ENCODE measurements at places on chromosomes 2 and 18.

DNA sequence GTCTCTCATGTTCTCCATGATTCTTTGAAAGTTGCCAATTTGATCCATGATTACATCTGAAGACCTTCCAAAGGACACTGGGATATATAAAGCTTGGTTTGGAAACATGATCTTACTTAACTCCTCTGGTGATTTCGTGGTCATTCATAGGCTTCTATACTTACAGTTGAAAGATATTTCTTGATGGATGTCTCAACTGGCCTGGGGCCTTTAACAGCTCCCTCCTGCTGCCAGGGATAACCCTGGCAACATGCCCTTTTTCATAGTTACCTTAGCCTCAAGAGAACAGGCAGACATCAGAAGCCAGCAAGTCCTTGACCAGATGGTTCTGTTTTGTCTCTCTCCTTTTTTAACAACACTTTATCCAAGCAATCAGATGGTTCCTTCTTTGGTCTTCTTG is 23.5 kb upstream of the MFF start:
- no peak for DNase-seq

- DNase-seq, result no peak
These were observed 163.3 kb downstream of the QPCT start for GRCh38 chr2:37507703-37508102.

- DNase-seq, result no peak
These were observed 312.4 kb downstream of the MTX2 start for GRCh38 chr2:176581557-176582165.

- DNase-seq, result no peak
These were observed 13.6 kb downstream of the IMPA2 start for GRCh38 chr18:11994703-11995444.

GRCh38 chr2:959457-959856 is 8.8 kb downstream of the SNTG2 start:
- no peak for DNase-seq

- no peak for DNase-seq
These were observed 26.4 kb upstream of the TFPI start for GRCh38 chr2:187580462-187581124.

DNA sequence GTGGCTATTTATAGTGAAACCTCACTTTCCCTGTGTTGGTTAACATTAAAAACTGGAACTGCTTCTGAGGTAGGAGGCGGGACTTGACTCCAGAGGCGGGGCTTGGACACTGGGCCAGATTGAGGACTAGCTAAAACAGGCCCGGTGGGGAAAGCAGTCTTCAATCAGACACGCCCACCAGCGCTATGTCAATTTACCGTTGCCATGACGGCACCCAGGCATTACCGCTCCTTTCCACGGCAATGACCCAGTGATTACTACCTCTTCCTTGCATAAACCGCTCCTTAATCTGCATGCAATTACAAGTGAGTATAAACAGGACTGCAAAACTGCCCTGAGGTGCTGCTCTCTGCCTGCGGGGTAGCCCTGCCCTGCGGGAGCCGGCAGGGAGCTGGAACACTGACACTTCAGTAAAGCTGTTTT is 35.3 kb downstream of the LRRFIP1 start:
- no peak for DNase-seq

DNA sequence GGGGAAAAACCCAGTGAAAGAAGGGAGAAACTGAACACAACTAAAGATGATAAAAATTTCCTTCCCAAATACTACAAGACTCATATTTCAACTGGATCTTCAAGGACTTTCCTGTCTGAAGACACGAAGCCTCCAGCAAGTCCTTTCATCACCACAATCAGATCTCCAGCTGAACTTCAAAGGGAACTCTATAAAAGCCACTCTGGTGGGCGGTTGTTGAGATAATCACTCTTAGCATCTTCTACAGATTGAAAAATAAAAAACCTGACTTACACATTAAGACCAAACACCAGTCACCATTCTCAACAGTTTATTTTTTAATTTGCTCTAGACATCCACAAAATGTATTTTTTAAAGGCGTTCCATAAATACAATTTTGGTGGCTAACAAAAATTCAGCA is 4.4 kb downstream of the REV1 start:
- DNase-seq, result no peak

- peak; percentile 43 for DNase-seq
These were observed 31.2 kb downstream of the KIF3C start for GRCh38 chr2:25951071-25951547.

GRCh38 chr18:35084494-35085449 is 43.6 kb downstream of the MAPRE2 start:
- DNase-seq, result no peak

GRCh38 chr2:111209045-111209514 is 88.4 kb downstream of the BCL2L11 start:
- no peak for DNase-seq
